ENCODE measurements at places on chromosomes 1 and 21.
A peak's percentile ranks its signal among the peaks of the same experiment; 100 is the strongest.

DNA sequence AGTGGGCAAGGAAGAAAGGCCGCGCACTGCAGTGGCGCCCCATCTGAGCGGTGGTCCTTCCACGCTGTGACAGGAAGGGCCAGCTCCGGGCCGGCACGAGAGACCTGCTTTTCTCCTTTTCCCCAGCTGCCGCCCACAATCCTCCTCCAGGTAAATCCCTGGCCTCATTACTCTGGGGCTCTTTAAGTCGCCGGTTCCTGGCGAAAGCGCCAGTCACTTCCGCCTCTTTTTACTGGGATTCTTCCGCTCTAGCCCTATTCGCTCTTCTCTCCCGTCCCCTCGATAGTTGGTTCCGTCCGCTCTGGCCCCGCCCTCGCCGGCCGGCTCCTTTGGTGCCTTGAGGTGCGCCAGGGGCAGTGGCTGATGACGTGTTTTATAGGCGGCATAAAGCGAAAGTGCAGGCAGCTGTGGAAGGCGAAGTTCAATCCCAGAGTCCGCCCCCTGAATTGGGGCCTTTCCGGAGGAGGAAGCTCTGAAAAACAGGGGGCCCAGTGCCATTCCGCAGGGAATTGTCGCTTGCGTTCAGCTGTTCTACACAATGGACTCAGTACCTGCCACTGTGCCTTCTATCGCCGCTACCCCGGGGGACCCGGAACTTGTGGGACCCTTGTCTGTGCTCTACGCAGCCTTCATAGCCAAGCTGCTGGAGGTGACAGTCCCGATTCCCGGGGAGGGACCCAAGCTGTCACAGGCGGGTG lies 26.2 kb downstream of the MIA3 start:
- DNase-seq, result peak; percentile 98

DNA sequence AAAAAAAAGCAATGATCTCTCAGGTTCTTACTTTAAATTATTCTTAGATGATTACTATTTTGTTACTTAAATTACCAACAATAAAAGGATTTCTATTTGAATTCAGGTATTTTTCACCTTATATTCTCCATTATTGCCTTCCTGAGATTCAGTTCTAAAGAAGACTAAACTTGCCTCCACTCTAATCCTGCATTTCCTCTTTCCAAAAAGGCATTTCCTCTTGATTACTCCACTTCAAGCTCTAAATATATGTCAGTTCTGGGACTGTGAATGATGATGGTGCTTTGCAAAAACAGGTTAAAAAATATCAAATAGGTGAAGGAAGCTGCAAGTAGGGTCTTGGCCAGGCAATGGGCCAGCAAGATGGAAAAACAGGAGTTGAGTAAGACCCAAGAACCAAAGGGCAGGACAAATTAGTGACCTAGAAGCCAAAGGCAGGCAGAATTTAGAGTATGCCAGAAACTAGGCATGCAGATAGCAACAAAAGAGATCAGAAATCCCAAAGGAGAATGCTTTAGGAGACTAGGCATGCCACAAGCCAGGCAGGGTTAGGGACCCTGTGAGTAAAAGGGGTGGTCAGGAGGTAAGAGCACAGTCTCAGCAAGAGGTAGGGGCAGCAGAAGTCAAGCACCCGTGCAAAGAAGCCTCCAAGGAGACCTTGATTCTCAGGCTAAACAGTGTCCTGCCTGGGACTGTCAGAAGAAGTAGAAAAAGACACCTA lies 11.3 kb upstream of the DIPK1A start:
- DNase-seq, result no peak

GRCh38 chr1:200887772-200888348 lies 6.8 kb upstream of the INAVA start:
- no peak for DNase-seq

DNA sequence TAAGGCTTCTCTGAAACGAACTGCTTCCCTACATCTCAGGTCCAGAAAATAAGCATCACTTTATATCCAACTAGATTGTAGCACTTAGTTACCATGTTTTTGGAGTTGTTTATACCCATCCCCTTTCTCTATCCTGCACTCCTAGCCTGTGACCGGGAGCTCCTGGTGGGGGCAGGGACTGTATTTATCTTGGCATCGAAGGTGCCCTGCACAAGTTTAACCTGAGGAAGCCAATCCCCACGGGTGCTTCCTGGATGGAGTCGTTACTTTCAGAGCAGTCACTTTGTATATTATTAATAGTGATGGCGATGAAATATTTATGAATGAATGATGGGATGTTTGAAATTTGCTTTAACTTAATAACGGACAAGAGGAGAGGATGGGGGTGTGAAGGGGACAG lies 73.9 kb downstream of the KLHDC7A start:
- DNase-seq, result no peak

DNA sequence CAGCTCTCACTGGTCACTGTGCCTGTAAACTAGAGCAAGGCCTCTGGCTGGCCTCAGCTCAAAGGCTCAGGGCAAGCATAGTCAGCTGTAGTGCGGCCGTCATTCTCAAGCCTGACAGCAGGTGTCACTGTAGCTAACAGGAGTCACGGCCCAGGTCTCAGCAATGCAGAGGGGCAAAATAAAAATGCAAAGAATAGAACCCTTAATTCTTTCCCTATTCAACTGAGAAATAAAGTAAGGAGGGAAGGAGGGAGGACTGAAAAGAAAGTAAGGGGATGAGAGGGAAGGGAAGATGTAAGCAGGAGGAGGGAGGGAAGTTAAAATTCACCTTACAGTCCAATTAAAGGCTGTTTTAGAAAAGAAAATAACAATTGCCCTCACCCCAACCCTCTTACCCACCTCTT lies 106.1 kb downstream of the KIAA0319L start:
- peak; percentile 91 for DNase-seq

GRCh38 chr1:52913537-52913936 lies 8.0 kb downstream of the ECHDC2 start:
- no peak for DNase-seq

- DNase-seq, result no peak
These were observed 15.6 kb downstream of the LDLRAP1 start for GRCh38 chr1:25559031-25559430.

GRCh38 chr1:7680207-7680954 lies 90.7 kb upstream of the VAMP3 start:
- peak; percentile 88 for DNase-seq

DNA sequence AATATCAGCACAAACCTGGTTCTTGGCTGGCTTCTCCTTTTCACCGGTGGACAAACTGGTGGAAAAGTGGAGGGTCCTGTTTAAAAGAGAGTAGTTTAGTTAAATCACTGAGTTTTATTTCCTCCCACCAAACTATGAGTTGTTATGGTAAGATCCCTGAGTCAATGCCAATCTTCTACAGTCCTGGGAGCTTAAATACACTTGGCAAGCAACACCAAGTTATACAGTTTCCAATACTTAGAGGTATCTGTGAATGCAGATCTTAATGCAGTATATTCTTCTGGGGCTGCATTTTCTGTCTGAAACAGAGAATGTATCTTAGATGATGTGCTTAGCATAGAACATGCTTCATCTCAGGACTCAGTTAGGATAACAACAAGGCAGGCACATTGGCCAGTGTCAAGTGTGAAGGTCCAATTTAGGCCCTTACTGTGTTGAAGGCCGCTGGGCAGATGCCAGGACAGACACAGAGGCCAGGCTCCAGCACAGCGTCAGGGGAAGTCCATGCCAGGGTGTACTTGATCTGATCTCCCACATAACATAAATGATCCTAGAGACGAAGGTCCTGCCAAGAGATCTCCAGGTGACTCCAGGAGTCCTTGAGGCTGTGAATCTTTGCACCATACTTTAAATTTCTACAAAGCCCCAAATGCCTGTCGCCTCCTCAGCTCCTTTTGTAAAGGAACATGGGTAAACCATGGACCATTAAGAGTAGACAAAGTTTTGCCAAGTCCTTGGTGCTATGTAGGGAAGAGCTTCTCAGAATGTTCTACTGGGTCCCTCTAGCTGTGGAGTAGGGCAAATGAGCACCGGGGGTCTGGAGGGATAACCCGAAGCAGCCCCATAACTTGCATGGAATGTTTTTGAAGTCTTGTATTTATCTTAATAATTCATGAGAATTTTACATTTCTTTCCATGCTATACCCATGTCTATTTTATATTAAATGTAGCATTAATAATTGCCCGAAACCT lies 76.8 kb downstream of the KCNJ15 start:
- DNase-seq, result no peak

DNA sequence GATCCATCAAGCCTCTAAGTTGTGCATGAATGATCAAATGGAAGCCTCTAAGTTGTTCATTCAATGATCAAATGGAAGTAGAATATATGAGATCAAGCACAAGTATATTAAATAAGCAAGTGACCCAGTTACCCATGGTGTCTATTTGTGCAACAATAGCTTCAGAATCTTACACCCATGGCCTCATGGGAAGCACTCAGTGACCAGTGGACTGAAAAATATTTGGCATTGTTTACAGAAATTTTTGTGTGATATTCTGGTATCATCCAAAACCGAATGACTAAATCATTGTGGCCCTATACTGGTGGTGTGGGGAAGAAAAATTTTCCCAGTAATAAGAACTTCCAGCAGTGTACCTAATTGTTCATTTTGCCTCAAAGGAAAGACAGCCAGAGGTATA lies 46.6 kb downstream of the DUSP10 start:
- no peak for DNase-seq

DNA sequence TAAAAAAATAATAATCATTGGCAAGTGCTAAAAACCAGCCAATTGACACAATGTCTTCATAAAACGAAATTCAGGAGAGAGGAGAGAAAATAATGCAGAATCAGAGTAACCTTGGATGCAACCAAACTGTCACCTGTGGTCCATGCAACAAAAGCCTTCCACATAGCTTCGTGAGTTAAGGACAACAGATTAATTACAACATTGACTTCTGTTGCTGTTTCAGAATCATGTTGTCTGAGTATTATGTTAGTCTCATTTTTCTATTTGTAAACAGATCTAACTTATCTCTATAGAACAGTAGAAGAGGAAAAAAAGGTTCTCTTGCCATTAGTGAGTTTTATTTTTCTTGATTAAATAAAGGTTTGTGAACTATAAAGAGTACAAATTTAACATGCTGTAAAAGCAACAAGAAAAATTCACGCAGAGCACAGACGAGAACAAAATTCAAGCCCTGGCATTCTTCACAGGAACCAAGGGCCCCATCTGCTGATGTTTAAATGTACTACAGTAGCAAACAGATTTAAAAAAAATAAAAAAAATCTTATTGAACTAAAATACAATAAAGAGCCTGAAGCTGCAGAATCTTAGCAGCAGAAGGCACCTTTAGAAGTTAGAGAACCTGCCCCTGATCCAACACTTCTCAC lies 381.1 kb upstream of the PKN2 start:
- no peak for DNase-seq

- DNase-seq, result no peak
These were observed 30.3 kb upstream of the RLF start for GRCh38 chr1:40130892-40131291.

- no peak for DNase-seq
These were observed 1.3 kb downstream of the MEF2D start for GRCh38 chr1:156499194-156499841.

DNA sequence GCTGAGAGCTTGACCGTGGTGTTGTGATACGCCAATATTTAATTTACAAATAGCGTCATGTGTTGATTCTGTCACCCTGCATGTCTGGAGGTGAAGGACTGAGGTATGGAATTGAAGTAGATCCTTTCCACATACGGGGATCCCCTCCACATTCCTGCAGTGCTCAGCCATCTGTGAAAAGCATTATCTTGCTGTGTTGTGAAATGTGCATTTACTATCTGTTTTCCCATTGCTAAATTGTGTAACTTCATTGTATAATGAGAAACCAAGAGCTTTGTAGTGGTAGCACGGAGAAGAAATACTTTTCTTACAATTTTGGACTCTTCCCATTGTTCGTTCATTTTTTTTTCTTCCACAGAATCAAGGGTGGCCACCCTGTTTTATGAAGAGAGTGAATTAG lies 577.3 kb upstream of the ZP4 start:
- no peak for DNase-seq

DNA sequence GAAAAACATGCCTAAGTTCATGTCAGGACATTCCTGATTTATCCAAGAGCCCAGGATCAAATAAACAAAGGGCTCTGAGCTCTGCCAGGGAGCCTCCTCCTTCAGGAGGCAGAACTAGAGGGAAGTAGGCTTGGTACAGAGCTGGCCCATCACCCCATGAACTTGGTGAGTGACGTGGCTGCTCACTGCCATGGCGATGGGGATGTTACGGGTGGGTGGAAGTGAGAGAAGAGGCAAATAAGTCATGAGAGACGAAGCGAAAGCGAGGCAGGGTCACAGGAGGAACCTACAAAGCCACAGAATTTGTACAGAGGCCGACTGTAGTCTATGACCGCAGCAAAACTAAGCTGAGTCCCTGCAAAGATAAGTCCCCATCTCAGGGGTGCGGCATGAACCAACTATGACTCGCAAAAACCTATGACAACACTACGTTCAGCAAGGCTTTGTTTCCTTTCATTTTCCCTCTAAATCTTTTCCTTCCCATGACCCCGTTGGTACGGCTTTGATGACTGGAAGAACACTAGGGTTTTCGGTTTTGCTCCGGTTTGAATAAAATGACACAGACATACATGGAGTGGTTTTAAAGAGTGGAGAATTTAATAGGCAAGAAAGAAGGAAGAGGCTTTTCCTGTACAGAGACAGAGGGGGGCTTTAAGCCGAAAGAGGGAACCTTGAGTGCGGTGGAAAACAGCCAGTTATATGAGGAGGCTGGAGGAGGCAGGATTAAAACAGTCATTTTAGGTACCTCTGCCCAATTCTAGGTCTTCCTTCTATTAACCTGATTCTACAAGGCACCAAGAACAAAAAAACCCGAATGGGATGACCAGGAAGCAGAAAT lies 74.1 kb downstream of the CD46 start:
- DNase-seq, result no peak

DNA sequence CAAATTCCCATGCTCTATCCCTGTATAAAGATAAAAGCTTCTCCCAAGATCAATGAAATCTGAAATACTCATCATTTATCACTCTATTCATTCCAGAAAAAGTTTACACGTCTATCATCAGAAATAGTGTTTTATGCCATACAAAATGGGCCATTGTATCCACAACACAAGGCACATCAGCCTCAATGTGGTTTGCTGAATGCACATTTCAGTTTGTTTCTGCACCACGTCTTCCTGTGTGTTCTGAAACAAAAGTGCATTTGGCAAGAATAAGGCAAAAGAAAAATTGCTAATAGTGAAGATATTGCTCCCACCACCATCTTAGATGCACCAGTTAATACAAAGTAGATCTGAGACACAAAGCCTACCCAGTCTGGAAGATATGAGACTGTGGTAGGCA lies 89.6 kb upstream of the ETS2 start:
- no peak for DNase-seq

Measured in NCI-H510A treated with DMSO at 0.1 percent for 48 hours (cell line).